ENCODE measurements at places on chromosomes 7 and 10.

DNA sequence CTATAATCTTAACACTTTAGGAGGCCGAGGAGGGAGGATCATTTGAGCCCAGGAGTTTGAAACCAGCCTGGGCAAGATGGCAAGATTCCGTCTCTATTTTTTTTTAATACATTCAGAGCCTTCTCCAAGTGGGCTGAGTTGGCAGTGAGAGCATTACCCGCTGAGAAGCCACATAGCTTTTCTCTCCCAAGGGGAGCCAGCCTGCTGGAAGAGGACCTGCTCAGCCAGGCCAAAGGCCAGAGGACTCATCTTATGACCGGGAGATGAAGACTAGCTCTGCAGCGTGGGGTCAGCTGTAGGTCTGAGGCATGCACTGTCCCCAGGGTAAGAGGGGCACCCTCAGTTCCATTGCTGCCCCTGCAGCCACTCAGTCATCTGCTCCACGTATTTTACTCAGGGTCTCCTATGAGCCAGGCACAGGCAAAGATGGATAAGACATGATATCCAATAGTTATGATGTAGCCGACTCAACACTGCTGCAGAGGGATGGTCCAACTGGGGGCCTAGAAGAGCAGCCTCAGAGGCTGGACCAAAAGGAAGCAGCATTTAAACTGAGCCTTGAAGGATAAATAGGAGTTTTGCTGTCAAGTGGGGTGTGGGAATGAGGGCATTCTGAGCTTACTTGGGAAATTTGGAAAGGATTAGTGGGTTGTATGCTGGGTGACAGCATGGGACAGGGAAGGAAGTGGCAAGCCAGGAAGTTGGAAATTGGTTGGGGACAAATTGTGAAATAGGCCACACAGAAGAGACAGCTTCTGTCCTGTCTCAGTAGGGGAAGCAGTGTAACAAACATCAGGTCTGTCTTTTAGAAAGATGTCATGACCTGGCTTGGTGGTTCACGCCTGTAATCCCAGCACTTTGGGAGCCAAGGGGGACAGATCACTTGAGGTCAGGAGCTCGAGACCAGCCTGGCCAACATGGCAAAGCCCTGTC, 1.6 kb upstream of the MARVELD1 start:
- no peak for DNase-seq

- no peak for DNase-seq
These were observed 233.6 kb downstream of the SEMA3D start for GRCh38 chr7:84953234-84953633.

- DNase-seq: no peak
These were observed 24.6 kb upstream of the AKR1B10 start for GRCh38 chr7:134502463-134503371.

- DNase-seq: no peak
These were observed 41.9 kb upstream of the PRKAR1B start for GRCh38 chr7:768881-769504.

DNA sequence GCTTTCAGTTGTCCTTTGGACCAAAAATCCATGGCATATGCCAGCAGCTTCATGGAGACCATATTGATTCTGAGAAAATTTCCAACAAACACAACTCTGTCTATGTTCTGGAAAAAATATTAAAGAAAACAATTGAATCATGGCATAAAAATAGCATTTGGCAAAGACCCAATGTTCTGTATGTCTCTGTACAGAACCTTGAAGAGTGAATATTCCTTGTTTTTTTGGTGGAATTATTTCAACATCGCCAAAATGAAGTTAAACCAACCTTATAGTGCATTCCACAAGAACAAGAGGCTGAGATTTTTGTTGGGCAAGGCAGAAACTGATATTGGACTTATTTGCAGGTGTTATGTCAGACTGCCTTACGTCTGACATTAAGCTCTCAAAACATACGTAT, 53.3 kb upstream of the SLC16A12 start:
- DNase-seq: no peak

- no peak for DNase-seq
These were observed 36.8 kb downstream of the CTBP2 start for GRCh38 chr10:125123476-125124114.

DNA sequence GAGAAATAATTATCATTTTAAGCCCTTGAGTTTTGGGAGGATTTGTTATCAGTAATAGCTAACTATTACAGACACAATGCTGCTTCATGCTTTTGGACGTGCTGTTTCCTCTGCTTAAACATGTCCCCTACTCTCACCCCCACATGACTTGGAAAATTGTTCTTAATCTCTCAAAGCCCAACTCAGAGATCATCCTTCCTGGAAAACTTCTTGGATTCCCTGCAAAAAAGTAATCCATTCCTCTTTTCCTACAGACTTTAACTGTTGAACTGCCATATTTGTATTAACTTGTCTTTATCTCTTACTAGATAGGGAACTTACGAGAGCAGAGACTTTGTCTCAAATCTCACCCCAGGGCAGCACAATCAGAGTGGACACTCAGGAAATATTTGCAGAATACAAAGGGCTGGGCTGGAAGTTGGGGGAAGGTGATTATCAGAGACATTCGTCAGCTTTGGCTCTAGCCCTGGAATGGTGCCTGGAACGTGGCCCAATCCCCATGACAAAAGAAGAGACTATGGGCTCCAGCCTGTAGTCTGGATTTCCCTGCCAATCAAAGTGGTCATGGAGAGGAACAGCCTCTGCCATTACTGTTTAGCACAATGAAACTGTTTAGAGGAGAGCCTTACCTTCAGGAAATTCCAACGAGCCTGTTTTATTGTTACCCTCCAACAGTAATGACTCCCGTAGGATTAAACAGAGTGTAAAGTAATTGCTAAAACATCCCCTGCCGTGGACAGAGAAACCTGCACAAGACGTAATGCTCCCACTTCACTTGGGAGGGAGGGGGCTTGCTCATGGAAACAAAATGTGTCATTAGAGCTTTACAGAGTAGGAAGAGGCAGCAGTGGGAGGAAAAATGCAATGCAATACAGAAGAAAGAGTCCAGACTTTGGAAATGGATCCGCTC, 140.4 kb upstream of the AUTS2 start:
- no peak for DNase-seq
